SW 1271 (cell line): ENCODE measurements at places on chromosomes 13 and 19.

DNA sequence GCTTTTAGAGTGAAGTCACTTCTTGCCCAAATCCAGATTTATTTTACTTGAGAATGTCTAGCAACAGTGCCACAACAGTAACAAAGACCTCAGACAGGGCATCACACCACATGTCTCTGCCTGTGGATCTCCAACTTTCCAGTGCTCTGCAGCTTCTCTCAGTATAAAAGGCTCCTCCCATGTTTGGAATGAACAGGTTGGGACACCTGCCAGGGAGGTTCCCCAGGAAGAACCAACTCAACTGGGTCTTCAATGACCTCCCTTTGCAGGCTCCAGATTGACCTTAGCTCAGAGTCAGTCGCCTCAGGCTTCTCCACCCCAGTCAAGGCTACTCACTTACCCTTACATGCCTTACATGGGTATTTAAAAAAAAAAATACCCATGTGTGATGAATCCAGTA is 3.4 kb downstream of the ZNF823 start:
- no peak for DNase-seq

DNA sequence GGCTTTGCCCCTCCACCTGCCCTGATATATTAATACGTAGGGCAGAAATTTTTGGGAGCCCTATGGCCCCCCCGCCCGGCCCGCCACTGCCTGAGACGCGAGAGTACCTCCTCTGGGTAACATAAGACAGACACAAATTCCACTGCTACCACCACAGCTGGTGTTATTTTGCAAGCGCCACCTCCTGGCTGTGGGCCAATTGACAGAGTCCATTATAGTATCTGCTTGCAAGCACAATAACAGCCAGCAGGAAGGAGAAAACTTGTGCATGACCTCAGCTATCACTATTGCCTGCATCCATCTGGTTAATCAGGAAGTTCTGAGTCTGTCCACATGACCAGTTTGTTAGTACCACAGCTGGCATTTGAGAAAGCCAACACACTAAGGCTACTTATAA is 25.3 kb upstream of the OR10H2 start:
- no peak for DNase-seq

DNA sequence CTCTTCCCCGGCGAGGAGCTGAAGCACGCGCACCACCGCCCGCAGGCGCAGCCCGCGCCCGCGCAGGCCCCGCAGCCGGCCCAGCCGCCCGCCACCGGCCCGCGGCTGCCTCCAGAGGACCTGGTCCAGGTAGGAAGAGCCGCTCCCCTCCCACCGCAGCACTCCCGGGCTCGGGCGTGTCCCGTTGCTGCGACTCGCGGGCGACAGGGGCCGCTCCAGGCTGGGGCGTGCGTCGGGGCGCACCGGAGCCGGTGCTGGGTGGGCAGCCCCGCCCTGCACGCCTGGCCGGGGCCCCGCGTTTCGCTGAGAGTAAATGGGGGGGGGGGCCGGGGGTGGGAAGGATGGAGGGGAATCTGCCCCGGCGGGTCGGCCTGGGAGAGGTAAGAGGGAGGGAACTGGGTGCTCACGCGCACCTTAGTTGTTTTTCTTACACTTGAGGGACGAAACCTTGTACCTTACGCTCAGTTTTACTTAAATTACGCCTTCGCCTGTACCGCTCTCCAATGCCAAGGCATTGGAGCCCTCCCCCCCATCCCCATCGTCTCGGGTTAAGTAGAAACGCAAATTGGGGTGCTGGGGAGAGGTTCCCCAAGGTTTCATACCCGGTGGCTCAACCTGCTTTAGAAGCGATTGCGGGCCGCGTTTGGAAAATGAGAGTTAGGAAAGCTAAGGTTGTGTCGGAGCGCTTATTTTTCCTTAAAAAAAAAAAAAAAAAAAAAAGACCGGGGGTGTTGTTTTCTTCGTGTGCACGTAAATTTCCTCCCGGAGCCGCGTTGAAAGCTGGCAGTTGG is 850 bp downstream of the KLF5 start:
- no peak for DNase-seq

GRCh38 chr13:62525652-62526051 is 1110.0 kb upstream of the PCDH20 start:
- DNase-seq = no peak

DNA sequence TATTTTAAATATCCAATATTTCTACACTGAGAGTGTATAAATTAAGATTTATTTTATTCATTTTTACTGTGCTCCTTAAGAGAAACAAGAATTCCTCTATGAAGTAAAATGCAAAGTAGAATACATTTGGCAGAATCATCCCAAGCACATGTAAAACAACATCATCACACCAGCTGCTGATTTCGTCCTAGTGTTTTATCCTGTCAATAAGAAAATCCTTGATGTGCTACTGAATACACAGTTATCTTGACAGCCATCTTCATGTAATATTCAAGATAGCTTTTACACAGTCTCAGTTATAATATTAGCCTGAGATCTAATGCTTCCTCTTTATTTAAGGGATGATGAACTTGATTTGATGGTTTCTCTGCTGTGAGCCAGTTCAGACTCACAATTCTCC is 282.4 kb downstream of the MZT1 start:
- no peak for DNase-seq
